Naive B cell (primary cell): ENCODE measurements at places on chromosomes 6 and 20.

- DNase-seq = no peak
These were observed 222.4 kb upstream of the JARID2 start for GRCh38 chr6:15023448-15023847.

- DNase-seq = no peak
These were observed 90.2 kb upstream of the RIPOR2 start for GRCh38 chr6:25025919-25026301.

GRCh38 chr6:359261-360035, 32.1 kb upstream of the IRF4 start:
- no peak for DNase-seq

DNA sequence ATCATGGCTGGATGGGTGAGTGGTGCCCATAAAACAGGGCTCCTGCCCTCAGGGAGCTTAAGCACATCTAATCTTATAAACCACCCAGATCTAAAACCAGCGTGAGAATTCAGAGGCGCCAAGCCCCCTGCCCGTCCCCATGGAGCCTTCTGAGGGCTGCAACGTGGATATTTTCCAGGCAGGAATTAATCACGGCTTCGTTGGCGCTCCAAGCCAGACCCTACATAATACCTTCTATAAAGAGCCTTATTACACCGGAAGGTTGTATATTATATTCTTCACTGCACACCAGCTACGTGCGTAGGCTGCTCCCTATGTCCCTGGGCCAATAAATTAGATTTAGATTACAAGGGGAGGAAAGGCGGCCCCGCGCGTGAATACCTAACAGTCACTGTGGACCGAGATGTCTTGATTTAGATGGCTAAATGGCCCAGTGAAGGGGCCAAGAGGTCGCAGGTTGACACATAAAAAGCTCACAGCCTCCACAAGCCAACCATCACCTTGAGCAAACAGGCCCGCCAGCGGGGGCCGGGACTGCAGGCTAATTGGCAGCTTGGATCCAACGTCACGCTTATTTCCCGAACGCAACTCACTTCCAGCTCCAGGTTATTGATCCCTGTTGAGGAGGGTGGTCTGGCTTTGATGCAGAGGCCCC, 64.7 kb upstream of the APCDD1L start:
- no peak for DNase-seq

- peak; percentile 17 for DNase-seq
These were observed 76.2 kb downstream of the ATXN1 start for GRCh38 chr6:16684896-16685554.

DNA sequence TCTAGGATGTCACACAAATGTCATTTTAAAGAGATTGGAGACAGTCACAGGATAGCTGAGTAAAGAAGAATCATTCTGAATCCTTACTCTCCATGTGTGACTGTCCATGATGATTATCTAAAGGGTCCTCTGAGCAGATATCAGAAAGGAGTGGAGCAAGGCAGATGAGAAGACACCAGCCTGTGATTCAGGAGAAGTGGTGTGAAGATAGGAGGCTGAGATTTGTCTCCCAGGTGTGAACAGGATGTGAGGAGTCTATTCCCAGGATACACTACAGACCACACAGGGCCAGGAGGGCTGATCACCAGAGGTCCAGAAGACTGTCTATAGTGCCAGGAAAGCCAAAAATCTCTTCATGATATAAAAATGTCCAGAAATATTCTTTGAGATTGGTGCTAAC, 27.0 kb downstream of the RWDD2A start:
- DNase-seq = no peak

- DNase-seq = no peak
These were observed 16.7 kb downstream of the LEMD2 start for GRCh38 chr6:33772082-33772830.

DNA sequence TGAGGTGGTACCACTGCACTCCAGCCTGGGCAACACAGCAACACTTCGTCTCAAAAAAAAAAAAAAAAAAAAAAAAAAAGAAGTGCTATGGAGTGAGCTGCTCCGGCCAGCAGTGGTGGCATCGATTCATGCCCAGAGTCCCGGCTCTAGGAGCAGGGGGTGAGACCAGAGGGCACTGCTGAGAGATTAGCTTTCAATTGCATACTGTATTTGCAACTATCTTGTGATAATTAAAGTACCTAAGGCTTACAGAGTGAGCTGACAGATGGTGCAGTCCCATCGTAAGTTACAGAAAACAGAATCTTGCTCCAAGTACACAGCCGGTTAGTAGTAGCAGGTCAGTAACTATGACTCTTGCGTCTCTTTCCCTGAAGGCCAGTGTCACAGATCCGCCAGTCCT, 31.5 kb downstream of the TMEM14B start:
- DNase-seq = no peak

- DNase-seq = peak; percentile 9
These were observed 35.9 kb upstream of the MYB start for GRCh38 chr6:135145063-135145800.

GRCh38 chr6:7731294-7731693, 5.4 kb downstream of the BMP6 start:
- no peak for DNase-seq

GRCh38 chr6:18386298-18386976, 713 bp upstream of the RNF144B start:
- no peak for DNase-seq

DNA sequence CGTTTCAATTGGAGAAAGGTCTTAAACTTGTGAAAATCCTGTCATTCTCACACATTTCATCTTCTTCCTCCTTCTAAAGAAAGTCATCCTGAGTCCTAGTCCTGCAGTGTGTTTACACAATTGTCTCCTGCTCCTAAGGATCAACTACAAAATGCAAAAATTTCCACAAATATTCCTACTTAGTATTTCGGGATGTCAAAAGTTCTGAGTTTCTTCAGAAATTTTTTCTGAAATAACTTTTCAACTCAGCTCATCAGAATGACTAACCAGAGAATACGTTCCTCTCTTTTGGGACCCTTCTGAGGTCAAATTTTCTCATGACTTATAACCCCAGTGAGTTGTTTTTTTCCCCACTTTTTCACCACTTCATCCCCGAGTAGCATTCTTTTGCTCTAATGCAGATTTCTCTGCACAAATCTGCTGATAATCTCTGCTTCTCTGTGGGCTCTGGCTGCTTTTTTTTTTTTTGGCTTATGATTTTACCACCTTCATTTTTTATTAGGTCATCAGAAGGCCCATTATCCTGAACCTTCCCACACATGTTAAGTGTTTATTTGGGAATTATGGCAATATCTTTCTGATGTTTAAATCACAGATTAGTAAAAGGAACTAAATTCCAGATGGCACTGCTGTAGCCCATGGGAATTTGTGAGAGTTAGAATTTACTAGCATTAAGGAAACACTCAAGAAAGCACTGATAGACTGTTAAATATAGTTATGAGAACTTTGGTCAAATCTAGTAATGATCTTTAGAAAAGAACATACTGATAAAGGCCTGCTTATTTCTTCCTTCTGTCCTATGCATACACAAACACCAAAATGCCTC, 41.4 kb downstream of the MAP3K5 start:
- DNase-seq = no peak

DNA sequence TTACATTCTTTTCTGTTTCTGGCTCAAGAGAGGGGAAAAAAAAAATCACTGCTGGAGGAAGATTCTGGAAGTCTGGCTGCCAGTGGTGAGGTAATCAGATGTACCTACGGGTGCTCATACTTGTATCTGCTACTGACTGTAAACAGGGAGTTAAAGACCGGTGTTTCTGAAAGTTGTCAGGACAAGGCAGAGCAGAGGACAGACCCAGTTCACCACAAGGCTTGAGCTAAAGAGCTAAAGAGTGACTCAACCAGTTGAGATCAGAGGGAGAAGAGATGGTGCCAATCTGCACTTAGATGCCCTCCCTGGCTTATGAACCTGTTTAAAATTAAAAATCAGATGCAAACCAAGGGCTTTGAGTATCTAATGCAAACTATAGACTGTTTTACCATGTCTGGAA, 55.4 kb downstream of the CEP162 start:
- DNase-seq = no peak

DNA sequence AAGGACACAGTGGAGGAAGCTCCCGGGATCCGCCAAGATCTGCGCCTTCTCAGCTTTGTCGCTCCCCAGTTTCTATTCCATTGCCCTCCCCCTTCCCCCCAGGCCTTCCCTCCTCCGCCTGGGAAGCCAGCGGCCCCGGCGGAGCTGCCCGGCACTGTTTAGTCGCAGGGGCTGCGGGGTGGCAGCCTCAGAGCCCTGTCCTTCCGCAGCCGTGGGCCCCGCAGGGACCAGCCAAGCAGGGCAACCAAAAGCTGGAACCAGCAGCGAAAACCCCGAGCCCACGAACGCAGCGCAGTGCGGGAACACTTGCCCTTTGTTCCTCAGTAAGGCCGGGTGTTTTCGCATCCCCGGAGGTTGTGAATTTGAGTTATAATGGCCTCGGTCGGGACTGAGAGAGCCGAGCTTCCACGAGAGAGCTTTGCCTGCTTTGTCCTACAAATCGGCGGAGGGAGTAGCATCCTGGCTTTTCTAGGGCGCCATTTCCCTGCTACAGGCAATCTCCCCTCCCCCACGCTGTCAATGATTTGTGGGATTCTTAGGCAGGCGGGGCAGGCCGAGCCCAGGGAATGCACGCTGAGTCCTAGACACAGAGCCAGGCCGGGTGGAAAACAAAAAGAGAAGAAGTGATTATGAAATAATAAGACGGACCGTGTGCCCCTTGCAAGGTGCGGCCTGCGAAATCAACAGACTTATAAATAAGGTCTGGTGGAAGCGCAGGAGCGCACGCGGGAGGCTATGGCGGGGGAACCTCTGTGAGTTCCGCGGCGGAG, 4.0 kb upstream of the TUBB2B start:
- no peak for DNase-seq

- no peak for DNase-seq
These were observed 255.4 kb downstream of the ATXN1 start for GRCh38 chr6:16505711-16506357.

GRCh38 chr6:36815962-36816735, 23.1 kb downstream of the CPNE5 start:
- no peak for DNase-seq

- no peak for DNase-seq
These were observed 35.1 kb downstream of the RBM38 start for GRCh38 chr20:57426271-57426689.

DNA sequence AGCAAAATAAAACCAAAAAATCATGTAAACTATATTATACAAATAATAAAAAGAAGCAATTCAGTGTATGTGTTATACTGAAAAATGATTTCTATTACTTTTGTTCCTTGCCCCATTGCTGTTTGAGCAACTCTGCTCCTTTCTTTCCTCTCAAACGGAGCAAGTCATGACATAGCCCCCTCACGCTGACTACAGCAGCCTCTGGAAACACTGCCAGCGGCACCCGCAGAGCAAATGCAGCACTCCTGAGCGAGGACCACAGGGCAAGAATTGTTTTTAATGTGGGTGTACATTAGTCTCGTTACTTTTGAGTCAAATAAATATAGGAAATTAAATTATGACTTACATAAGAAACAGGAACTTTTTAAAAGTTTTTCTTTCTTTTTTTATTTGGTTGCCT, 350.1 kb upstream of the HSF2 start:
- DNase-seq = no peak

DNA sequence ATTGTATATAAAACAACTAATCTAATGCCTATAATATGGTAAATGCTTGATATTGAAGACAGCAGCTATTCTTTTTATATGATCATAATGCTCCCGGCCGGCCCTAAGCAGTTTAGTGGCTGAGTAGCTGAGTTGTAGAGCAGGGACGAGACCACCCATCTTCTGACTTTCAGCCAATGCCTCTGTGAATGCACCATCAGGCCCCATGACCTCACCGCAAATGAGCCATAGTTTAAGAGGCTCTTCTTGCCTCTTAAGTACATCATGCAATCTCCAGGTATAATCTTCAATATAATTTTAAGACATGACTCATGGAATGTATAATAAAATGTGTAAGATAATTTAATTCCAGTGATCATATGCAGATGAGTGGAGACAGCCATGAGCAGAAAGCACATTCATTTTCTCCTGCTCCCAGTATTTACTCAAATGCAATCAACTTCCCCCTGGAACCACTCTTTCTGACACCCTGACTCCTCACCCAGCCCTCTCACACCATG, 78.9 kb upstream of the SNX9 start:
- DNase-seq = no peak

GRCh38 chr20:48880981-48881657, 40.4 kb upstream of the ARFGEF2 start:
- DNase-seq = no peak

- DNase-seq = no peak
These were observed 3.4 kb upstream of the GATA5 start for GRCh38 chr20:62479156-62479555.

- DNase-seq = no peak
These were observed 543.6 kb upstream of the CITED2 start for GRCh38 chr6:139917951-139918630.

GRCh38 chr6:39693206-39693605, 32.0 kb downstream of the KIF6 start:
- DNase-seq = no peak

GRCh38 chr6:82840571-82840970, 225.1 kb downstream of the UBE3D start:
- no peak for DNase-seq

- DNase-seq = no peak
These were observed 311.9 kb upstream of the JARID2 start for GRCh38 chr6:14934013-14934412.

GRCh38 chr6:503610-504362, 112.2 kb downstream of the IRF4 start:
- DNase-seq = no peak

DNA sequence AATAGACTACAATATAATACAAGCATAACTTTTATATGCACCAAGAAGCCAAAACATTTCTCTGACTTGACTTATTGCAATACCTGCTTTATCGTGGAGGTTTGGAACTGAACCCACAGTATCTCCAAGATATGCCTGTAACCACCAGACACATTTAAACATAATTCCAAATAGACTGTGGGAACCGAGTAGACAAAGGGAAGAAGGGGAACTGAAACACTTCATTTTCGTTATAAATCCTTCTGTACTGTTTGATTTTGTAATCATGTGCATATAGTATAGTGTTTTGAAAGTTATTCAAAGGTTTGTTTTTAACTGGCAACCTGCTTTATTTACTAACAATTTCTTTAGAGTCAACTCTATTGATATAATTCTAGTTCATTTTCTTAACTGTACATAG, 154.9 kb upstream of the BEND6 start:
- no peak for DNase-seq

DNA sequence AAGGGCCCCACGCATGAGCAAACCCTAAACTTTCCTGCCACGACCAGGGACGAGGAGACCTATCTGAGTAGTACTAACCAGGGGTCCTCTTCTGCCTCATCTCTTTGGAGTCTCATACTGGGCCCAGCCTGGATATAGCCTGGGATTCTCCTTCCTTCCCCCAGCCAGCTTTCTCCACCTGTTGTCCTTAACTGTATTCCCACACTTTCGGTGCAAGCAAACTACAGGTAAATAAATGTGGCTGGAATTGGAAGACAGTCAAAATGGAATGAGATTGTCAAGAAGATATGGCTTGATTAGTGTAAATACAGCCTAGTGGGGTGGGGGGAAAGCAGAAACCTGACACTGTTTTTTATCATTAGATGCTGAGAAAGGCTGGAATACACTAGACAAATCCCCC, 23.5 kb upstream of the LY86 start:
- DNase-seq = no peak

DNA sequence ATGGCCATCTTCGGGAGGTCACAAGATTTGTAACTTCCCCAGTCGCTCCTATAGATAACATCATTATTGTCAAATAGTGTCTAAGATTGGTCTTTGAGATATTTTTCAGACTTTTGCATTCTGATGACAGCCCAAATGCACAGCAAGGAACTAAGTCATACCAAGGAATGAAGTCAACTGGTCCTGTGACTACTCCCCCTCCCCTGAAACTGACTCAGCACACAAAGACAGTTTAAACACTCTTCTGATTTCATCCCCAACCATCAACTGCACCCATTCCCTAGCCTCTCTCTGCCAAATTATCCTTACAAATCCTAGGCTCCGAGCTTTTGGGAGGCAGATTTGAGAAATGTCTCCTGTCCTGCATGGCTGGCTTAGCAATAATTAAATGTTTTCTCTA, 139.4 kb downstream of the HS3ST5 start:
- no peak for DNase-seq
